ENCODE measurements at places on chromosomes 2 and 18.

- DNase-seq = no peak
These were observed 943.1 kb upstream of the LRRTM1 start for GRCh38 chr2:81247648-81248047.

DNA sequence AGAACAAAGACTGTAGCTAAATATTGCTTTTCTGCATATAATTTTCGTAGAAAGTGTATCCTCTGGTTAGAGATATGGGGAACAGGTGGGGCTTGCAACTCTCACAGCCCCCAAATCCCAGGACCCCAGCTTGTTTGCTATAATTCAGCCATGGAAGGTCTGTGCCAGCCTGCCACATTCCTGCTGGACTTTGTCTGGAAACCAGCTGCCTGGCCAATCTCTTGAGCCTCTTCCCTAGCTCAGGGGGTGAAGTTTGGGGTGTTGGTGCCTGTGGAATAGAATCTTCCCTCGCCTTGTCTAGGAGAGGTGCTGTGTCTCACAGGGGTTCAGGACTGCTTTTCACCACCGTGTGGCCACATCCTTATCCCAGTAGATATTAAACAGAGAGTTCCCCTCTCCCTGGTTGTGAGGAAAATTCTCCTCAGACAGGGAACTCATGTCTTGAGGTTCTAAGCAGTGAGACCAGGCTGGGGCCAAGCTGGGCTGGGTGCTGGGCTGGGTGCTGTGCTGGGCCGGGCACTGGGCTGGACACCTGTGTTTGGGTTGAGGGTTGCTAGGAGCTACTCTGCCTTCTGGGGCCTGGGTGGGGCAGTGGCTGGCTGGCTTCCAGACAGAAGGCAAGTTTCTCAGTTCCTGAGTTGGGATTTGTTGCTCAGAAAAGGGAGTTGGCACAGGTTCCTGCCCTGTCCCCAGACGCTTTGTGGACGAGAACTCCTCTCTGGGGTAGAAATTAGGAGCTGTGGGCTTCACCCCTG is 12.3 kb downstream of the TOGARAM2 start:
- DNase-seq = no peak

- no peak for DNase-seq
These were observed 76.2 kb downstream of the FAM168B start for GRCh38 chr2:131016826-131017741.

DNA sequence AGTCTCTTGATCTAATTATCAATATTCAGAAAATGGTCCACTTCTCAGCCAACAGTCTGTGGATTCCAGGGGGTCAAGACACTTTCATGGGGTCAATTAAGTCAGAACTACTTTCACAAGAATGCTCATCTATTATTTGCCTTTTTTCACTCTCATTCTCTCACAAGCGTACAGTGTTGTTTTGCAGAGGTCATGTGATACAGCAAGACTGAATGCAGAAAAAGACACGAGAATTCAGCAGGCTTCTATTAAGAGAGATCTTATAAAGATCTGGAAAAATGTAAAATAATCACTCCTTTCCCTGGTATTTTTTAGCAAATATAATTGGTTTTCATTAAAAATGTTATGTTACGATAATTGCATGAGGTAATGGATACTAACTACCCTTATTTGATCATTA is 8.7 kb downstream of the RPRD1A start:
- DNase-seq = no peak

DNA sequence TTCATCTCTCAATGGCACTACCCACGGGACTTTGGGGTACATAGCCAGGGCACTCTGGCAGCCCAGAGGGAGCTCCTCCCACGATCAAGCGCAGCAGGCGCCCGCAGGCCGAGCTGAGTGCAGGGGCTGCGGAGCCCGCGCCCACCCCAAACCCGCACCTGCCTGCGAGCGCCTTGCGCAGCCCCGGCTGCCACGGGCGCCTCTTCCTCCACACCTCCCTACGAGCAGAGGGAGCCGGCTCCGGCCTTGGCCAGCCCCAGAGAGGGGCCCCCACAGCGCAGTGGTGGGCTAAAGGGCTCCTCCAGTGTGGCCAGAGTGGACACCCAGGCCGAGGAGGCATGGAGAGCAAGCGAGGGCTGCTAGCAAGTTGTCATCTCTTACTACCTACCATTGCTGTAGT is 165.2 kb downstream of the UBE2E3 start:
- DNase-seq = no peak

- no peak for DNase-seq
These were observed 585.9 kb downstream of the IRS1 start for GRCh38 chr2:226213717-226214116.

DNA sequence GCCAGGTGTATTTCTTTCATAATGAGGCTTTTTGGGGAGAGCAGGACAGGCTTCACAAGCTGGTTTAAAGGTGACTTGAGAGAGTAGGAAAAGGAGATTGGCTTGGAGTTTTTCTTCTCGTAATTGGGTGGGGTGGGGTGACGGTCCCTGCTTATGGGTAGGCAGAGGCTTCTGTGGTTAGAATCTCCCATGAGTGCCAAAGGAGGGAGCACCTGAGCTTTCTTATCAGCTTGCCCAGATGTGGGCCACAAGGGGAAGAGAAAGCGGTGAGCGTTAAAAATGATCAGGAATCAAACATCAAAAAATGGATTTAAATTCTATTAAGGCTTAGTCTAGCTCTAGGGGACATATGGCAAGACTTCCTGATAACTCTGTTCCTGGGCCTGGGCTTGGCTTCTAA is 9.7 kb upstream of the PNPT1 start:
- peak; percentile 84 for DNase-seq

- DNase-seq = no peak
These were observed 34.6 kb upstream of the IMPA2 start for GRCh38 chr18:11946756-11947155.

- DNase-seq = no peak
These were observed 4.7 kb upstream of the ADNP2 start for GRCh38 chr18:80104364-80104779.

DNA sequence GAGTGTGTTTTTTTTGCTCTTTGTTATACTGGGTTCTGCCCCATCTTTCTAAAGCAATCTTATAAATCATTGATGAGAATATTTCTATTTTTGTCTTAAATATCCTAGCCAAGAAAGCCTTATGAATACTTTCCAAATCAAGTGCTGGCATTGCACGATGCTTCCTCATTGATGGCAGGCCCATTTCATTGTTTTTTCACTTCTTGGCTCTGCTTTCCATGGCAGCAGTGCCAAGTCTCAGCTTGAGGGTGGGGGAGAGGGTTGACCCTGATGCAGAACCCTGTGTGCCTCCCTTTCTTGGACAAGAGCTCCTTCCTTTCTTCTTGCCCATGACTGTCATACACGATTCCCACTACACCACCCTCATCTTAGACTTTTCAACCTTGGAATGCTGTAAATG is 16.7 kb upstream of the CELF4 start:
- DNase-seq = no peak

DNA sequence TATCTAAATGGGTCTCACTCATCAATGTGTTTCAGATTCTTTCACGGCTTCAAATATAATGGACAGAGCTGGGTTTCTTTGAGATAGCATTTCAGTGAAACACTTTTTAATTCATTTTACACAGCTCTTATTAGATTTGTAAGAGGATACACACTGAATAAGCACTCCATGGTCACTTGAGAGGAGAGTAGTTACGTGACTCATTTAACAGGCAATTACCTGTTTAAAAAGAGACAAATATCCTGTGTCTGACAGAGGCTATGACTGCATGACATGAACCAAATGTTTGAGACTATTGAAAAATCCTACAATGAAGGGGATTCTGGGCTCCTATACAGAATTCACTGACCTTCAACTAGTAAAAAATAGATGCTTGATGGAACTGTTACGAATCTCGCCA is 786.9 kb downstream of the EPHA4 start:
- DNase-seq = no peak

GRCh38 chr2:147806846-147807245 is 38.0 kb upstream of the ACVR2A start:
- no peak for DNase-seq

GRCh38 chr2:213157242-213157641 is 5.8 kb upstream of the IKZF2 start:
- no peak for DNase-seq

DNA sequence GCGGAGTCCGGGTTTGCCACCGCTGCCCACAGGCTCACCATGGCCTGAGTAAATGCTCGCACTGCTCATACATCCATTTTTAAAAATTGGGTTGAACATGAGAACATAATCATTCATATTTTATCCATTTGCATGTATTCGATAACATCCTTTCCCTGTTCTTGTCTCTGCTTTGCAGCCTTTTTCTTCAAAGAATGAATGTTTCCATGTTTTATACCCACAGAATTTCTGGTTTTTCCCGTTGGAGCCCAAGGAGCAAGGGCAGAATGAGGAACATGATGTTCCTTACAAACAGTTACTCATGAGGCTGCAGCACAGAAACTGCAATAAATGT is 146.5 kb downstream of the CCDC74A start:
- DNase-seq = no peak

GRCh38 chr2:50773211-50773932 is 258.6 kb downstream of the NRXN1 start:
- no peak for DNase-seq

- DNase-seq = no peak
These were observed 75.6 kb upstream of the UXS1 start for GRCh38 chr2:106269591-106270291.

GRCh38 chr2:26845021-26845420 is 2.9 kb upstream of the DPYSL5 start:
- no peak for DNase-seq

DNA sequence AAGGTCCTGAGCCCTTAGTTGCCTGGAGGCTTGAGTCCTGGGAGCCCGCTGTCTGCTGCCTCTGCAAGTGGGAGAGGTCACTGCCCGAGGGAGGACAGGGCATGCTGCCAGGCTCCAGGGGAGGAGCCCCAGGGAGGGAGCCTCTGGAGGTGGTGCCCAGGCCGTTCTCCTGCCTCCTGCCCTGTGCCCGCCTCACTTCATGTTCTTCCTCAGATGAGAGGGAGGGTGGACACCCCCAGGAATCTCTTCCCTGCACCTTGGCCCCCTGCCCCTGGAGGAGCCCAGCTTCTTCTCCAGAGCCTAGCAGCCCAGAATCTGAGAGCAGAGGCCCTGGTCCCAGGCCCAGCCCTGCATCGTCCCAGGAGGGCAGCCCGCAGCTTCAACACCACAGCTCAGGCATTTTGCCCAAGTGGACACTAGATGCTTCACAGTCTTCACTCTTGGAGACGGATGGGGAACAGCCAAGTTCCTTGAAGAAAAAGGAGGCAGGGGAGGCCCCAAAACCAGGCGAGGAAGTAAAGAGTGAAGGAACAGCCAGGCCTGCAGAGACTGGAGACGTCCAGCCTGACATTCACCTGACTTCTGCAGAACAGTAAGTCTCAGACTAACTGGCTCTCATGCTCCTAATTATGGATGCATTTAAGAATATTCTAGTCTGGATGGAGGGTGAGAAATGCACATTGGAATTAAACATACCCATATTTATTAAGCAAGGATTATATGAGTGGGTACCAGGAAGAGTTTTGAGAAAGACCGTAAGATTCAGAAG is 12.1 kb downstream of the PSD4 start:
- no peak for DNase-seq

DNA sequence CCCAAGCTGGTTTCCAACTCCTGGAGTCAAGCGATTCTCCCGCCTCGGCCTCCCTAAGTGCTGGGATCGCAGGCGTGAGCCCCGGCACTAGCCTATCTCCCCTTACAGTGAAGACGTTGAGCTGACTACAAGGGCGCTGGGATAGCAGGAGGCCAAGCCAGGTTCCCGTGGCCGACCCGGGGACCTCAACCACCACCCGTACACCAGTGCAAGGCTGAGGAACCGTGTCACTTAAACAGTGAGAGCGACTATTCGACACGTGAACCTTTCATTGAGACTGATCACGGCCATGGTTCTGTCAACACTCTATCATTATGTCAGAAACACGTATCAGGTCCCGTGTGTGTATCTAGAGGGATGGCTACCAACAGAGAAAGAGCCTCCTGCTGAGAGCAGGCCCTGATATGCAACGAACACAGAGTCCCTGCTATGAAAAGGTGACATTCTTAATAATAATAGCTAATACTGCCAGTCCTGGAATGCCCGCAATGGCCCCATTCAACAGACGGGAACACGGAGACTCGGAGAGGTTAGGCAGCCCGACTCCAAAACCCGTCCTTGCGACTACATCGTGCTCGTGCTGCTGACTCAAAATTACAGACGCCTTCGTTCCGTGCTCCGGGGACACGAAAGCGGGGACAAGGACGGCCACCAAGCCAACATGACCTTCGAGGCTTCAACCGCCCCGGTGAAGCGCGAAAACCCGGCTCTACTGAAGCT is 833 bp downstream of the AFG3L2 start:
- DNase-seq = no peak

- no peak for DNase-seq
These were observed 12.7 kb downstream of the ANKRD44 start for GRCh38 chr2:197297772-197298318.

GRCh38 chr2:88074854-88075292 is 7.2 kb downstream of the SMYD1 start:
- no peak for DNase-seq

DNA sequence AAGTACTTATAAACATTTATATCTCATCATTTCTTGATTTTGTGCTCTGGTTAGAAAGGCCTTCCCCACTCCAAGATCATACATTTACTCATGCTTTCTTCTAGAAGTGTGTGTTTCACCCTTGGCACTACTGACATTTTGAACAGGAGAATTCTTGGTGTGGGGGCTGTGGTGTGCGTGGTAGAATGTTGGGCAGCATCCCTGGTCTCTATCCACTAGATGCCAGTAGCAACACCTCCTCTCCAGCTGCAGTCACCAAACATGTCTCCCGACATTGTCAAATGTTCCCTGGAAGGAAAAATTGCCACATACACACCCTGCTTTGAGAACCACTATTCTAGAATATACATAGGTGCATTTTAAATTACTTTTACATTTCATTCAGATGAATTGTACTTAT is 8.7 kb upstream of the TGIF1 start:
- DNase-seq = no peak

DNA sequence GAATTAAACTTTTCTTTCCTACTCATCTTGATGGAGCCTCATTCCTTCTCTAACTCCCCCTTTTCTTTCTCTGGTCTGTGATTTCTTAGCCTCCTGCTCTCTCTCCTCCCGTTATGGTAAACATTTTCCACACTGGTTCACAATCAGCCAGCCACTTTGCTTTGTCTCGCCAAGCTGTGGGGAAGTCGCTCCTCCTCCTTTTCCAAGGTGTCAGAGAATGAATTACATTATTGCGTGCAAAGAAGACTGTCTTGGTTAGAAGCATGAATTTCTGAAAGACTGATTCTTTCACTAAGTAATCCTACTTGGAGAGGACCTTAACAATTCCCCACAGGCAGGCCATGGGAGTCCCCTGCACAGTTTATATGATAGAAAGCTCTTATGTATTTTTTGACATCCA is 46.1 kb downstream of the RASGRP3 start:
- DNase-seq = no peak

GRCh38 chr2:152166633-152167032 is 8.9 kb downstream of the STAM2 start:
- no peak for DNase-seq
